ENCODE measurements at places on chromosomes 12 and 14. TPM values are rescaled to one million over a fixed set of nuclear protein-coding genes. Genes with fewer than 3 reads are reported as not detected.

Gene MYF5
- not detected for total RNA-seq

Gene GLT1D1
- total RNA-seq, result not detected

Gene SLCO1C1
- total RNA-seq, result not detected

Gene HOXC4
- total RNA-seq, result 2.4 TPM

Gene TIMELESS
- 36.9 TPM for total RNA-seq

Gene MMP19
- total RNA-seq, result 0.29 TPM

Gene KLHL33
- total RNA-seq, result not detected

Gene GALNT16
- 3.3 TPM for total RNA-seq

Gene C12orf42
- total RNA-seq, result not detected

Gene IL22
- total RNA-seq, result not detected

Gene ERO1A
- 55.5 TPM for total RNA-seq

Gene DACT1
- 0.47 TPM for total RNA-seq

Gene CNTN1
- total RNA-seq, result 59.8 TPM

Gene KRR1
- total RNA-seq, result 65.8 TPM

Gene MYH6
- total RNA-seq, result 0.11 TPM

Gene C1R
- 37.9 TPM for total RNA-seq

Gene NUP107
- total RNA-seq, result 59.9 TPM

Gene SYNE2
- total RNA-seq, result 11.0 TPM

Gene ERG28
- 15.4 TPM for total RNA-seq

Gene ASB2
- total RNA-seq, result 0.76 TPM

Gene TMEM260
- 3.4 TPM for total RNA-seq

Gene CCDC177
- 0.04 TPM for total RNA-seq

Gene PLBD1
- total RNA-seq, result 4.8 TPM

Gene NAV3
- total RNA-seq, result 5.9 TPM

Gene AMDHD1
- total RNA-seq, result 2.3 TPM

Gene NUAK1
- 5.5 TPM for total RNA-seq

Gene ST8SIA1
- 0.09 TPM for total RNA-seq

Gene C14orf39
- not detected for total RNA-seq

Gene MIP
- total RNA-seq, result 0.15 TPM

Gene SERPINA10
- total RNA-seq, result not detected

Measured in A549 treated with dexamethasone at 1 μM for 4 hours (cell line).